Fibroblast of skin of right quadriceps (primary cell): ENCODE measurements at places on chromosomes 3 and 15.

DNA sequence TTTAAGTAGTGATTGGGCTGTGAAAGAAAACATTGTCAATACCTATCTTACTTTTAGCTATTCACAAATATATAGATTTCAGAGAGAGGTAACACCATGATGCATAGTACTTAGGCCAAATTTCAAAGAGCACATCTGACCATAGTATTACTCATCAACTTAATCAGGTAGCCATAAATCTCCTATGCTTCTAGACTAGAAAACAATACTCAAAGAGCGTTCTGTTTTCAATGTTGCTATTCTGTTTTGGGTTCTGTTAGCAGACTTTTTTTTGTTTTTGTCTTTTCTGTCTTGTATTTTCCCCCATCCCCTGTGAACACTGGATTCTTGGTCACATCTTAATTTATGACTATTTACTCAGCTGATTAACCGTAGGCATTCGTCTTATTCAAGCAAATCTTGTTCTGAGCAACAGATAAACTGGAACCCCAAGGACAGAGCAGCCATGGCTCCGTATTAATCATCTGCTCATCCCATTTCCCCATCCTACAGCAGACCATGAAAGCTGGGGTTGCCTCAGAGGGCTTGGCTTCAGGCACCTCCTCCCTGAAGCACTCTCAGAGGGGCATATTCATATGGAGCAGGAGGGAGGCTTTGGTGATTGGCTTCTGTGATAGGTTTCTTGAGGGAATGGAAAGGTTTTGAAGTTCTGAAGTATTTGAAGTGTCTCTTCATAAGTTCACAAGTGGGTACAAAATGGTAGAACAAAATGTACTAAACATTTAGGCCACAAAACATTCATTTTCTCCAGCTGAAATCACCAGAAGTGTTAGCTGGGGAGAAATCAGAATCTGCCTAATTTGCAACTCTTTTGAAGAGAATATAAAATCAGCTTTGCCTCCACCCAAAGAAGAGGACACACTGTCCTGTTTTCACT lies 105.3 kb downstream of the TNIK start:
- no peak for DNase-seq

GRCh38 chr15:65512189-65512588 lies 5.3 kb downstream of the DPP8 start:
- DNase-seq = no peak

GRCh38 chr3:143192193-143192592 lies 72.6 kb downstream of the CHST2 start:
- no peak for DNase-seq

DNA sequence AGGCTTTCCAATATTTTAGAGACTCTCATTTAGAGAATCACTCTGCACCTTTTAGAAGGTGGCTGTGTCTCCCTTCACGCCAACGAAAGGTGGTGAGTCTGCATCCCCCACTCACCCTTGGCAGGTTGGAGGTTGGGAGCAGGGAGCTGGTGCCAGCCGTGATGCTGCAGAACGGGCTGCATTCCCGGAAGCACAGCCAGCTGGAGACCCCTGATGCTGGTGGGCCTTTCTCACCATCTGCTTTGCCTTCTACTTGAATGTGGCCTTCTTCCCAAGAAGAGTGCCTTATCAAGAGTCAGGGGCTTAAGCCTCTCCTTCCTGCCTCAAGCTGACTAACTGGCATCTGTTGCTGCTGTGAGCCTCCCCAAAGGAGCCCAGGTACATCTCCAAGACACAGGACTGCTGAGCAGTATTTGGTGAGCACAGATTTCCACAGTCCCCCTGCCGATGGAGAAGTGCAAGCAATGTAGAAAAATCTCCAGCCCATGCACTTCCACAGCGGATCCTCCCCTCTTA lies 17.7 kb upstream of the HEG1 start:
- DNase-seq = no peak

DNA sequence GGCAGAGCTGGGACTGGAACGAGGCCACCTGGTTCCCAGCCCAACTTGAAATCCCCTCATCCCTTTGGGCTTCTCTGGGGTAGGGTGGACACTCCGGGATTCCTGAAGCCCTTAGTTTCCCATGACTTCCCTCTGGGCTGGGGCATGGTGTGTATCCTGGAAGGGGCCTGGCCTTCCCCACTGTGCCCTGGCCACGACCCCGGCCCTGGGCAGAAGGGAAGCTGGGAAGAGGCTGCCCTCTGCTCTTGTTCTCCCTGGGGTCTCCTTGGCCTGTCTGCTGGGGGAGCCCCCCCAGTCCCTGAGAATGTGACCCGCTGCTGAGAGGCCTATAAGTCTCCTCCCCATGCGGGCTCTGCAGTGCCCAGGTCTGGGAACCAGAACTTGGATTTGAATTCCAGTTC lies 104.9 kb downstream of the LINGO1 start:
- no peak for DNase-seq

DNA sequence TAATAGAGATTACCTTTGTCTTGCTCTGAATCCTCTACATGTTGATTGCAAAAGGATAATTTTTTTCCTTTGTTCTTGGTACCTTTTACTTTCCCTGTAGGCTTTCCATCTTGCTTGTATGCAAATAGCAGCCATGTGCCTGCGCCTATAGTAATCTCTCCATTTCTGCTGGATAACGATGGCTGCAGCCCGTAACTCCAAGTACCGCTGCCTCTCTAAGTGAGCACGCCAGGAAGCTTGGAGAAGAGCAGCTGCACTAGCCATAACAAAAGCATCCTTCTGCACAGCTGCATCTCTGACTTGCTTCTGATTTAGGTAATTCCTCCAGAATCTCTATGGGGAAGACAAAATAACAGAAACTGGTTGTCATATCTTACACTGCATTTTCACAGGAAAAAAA lies 89.3 kb downstream of the NR2E3 start:
- no peak for DNase-seq

- no peak for DNase-seq
These were observed 2.9 kb downstream of the HACD3 start for GRCh38 chr15:65533057-65533756.

DNA sequence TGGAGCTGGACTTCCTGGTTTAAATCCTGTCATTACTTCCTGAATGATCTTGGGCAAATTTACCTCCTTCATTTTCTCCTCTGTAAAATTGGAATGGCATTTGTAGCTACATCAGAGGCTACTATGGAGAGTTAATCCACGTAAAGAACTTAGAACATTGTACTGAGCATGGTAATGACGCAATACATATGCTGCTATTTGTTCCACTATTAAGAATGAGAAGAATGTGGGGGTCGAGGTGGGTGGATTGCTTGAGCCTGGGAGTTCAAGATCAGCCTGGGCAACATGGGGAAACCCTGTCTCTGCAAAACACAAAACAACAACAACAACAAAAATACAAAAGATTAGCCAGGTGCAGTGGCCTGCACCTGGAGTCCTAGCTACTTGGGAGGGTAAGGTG lies 250.6 kb downstream of the RYR3 start:
- no peak for DNase-seq

GRCh38 chr3:63240381-63240902 lies 37.7 kb upstream of the SYNPR start:
- peak; percentile 4 for DNase-seq

DNA sequence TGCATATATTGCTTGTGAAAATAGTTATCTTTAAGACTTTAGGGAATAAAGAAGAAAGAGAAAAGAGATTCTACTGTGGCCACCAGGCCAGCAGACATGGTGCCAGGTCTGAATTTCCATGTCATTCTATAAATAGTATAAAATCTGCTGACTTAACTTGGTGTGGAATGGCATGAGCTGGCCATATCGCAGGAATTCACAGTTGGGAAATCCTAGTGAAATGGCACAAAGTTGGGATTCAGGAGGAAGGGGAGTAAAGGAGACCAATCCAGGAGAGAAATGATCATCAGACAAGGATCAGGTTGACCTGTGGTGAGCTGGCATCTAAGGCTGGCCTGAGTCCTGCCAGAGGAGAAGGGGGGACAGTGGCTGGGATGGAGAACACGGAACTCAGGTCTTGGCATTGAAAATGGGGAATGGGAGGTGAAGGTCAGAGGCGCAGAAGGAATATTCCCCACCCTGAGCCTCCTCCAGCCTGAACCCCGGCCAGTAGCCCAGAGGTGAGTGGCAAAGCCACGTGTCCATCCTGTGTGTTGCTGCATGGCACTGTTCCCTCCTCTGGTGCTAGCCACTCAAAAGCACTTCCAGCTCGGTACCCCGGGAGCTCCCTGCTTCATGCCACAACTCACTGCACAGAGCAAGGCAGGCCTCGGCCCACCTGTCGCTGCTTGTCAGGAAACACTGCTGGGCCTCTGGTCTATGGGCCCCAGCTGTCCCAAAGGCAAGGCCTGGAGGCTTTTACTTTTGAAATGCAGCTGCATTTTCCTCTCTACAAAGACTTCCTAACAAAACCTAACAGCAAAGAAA lies 51.4 kb downstream of the SSUH2 start:
- DNase-seq = no peak

- DNase-seq = peak; percentile 76
These were observed 1.2 kb upstream of the ITIH4 start for GRCh38 chr3:52831500-52832301.

GRCh38 chr3:168219530-168219929 lies 123.8 kb upstream of the GOLIM4 start:
- DNase-seq = no peak

DNA sequence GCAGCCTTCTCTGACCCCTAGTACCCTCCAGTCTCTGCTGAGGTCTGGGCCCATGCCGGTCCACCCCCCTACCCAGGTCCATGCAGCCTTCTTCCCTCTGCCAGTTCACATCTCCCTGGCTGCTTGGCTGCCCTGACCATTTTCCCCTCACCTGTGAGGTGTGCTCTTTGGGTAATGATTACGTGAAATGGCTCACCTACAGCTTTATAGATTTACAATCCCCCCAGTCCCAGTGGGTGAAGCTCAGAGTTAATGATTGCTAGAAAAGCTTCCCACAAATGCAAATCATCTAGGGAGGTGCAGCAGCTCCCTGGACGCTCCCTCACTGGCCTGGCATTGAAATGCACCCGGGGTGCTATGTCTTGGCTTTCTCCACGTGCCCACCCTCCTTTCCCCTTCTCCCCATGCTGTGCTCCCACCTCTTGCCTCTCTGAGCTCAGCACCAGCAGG lies 18.7 kb downstream of the PAQR5 start:
- DNase-seq = no peak

DNA sequence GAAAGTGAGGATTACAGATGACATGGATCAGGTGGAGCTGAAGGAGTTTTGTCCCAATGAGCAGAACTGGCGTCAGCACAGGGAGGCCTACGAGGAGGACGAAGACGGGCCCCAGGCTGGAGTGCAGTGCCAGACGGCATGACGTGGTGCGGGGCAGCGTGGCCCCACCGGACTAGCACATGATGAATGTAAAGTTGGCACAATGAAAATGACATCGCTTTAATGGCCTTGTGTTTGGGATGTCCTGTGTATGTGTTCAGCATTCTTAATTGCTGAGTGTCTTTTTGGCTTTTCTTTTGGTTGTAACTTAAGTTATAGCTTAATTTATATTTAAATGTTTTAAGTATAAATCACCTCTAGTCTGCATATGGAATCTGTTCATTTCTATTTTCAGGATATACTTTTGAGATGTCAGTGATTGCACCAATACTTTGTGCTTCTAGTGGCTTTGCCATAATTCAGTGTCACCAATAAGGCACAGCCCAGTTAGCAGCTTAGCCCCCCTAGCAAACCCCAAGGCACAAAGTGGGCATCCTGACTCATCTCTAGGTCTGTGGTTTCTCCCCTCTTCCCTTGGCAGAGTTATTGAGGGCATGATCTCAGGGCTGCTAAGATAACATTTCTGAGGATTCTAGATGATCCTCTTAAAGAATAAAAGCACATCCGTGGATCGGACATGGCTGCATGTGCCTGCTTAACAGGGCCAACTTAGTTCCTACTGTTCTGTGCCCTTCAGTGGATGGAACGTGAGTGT lies 16.1 kb downstream of the DNAJA4 start:
- DNase-seq = peak; percentile 39

DNA sequence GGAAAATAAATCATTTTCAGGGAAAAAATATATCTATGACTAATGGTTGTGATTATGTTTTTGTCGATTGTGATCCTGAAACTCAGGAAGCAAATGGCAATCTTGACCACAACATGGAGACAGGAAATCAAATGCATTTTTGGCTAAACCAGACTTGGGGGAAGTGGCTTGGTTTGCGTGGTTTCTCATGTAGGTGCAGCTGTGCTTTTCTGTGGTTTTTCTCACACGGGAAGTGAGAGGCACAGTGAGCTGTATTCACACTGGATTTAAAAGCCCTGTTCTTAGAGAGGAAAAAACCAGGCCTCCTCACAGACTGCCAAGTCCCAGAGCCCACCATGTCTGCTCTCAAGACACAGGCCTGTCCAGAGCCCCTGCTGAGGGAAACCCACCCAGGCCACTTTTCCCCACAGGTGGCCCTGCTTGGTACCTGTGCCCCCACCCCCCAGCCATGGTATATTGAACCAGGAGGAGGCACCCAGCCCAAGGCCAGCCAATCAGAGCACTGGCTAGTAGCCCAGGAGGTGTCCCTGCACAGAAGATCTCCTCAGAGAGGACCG lies 46.1 kb downstream of the BTD start:
- peak; percentile 98 for DNase-seq

GRCh38 chr15:73794443-73795133 lies 41.4 kb upstream of the INSYN1 start:
- peak; percentile 31 for DNase-seq

- DNase-seq = peak; percentile 8
These were observed 317 bp downstream of the ROBO2 start for GRCh38 chr3:77040216-77040615.

DNA sequence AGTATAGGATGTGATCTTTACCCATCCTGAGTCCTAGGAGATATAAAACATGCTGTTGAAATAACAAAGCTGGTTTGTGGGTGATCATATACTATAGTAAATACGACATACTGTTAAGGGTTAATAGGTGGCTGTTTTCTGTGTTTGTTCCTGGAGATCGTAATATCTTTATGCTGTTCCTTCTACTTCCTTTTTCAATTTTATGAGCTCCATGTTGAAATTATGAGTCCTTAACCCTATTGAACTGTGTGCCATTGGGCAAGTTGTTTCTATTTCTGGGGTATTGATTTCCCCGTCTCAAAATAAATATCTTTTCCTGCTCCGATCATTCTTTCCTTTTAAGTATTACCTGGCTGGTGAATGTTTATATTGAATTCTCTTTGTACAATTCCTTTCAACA lies 115.1 kb downstream of the LPP start:
- no peak for DNase-seq

GRCh38 chr3:30256474-30256873 lies 349.9 kb upstream of the TGFBR2 start:
- peak; percentile 59 for DNase-seq

DNA sequence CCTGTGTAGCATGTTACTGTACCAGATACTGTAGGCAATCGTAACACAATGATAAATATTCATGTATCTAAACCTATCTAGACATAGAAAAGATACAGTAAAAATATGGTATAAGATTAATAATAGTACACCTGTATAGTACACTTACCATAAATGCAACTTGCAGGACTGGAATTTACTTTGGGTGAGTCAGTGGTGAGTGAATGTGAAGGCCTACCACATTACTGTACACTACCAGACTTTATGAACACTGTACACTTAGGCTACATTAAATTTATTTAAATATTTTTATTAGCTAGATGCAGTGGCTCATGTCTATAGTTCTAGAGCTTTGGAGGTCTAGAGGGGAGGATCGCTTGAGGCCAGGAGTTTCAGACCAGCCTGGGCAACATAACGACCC lies 186.6 kb upstream of the ROPN1 start:
- DNase-seq = no peak

- DNase-seq = no peak
These were observed 45.6 kb upstream of the NMD3 start for GRCh38 chr3:161175506-161175905.
